ENCODE measurements at places on chromosomes 12 and 14.

GRCh38 chr12:62448436-62448835 lies 18.2 kb upstream of the MON2 start:
- no peak for DNase-seq

- no peak for DNase-seq
Measured at GRCh38 chr12:5661811-5662210, 229.9 kb downstream of the NTF3 start.

- no peak for DNase-seq
Measured at GRCh38 chr12:54442961-54443360, 23.9 kb upstream of the ITGA5 start.

- DNase-seq = no peak
Measured at GRCh38 chr14:55129086-55129427, at the start of gene LGALS3. LGALS3 (plus strand) TSS chr14:55129252; CDS start chr14:55137374, 8,122 bp downstream.

DNA sequence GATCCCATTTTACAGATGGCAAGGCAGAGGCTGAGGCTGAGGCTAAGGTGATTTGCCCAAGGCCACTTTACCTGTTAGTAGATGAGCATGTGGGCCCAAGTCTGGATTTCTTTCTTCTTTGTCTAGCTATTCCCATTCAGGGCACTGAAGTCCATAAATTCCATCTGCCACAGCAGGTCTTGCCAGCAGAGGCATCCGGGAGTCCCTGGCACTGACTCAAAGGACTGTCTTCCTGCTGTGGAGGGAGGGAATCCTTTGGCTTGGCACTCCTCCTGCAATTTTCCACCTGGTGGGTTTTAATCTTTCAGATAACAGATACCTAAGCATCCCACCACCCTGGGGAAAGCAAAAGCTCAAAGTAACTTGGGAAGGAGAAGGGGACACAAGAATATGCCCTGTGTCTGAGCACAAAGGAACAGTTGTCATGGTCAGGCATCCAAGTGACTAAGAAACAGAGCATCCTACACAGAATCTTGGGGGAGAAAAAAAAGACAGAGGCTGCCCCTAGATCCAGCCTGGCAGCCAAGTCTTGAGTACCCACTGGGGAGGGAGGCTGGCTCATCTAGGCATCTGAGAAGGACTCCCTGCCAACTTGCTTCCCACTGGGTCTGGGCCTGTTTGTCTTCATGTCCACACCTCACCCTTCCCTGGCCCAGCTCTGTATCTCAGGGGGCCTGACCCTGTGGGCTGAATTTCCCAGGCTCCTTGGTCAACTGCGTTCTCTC lies 35.6 kb upstream of the CMKLR1 start:
- no peak for DNase-seq

DNA sequence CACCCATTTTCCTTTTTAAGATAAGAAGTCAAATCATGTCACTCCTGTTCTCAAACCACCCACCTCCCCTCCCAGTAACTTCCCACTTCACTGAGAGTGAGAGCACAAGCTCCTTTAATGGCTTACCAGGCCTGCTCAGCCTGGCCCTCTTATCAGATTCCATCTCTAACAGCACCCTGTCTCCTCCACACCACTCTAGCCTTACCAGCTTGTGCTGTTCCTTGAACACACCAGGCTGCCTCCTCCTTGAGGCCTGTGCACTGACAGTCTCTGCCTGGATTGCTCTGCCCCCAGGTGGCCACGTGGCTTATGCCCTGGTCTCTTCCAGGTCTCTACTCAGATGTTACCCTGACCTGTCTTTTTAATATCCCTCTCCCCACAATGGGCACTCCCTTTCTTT lies 40.1 kb upstream of the EVL start:
- no peak for DNase-seq

GRCh38 chr14:105171004-105171673 lies 2.6 kb upstream of the JAG2 start:
- DNase-seq = no peak

DNA sequence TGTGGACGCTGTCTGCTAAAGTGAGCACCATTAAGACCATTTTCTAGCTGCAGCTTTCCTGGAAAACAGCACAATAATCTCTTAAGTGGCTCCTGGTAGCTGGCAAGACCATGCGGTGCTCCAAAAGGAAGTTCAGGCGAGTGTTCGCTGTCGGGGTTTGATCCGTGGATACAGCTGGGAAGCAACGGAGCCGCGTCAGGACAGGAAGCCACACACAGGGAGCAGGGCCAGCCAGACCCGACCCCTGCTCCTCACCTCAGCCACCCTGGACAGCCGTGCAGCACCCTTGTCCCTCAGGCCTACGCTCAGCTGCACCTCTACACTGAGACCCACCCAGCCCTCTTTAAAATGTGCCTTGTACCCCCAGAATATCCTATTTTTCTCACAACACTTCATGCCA lies 19.4 kb downstream of the ZFYVE21 start:
- no peak for DNase-seq

- no peak for DNase-seq
Measured at GRCh38 chr14:101034986-101035385, 131.5 kb upstream of the RTL1 start.

GRCh38 chr12:82529954-82530353 lies 156.8 kb upstream of the TMTC2 start:
- no peak for DNase-seq

DNA sequence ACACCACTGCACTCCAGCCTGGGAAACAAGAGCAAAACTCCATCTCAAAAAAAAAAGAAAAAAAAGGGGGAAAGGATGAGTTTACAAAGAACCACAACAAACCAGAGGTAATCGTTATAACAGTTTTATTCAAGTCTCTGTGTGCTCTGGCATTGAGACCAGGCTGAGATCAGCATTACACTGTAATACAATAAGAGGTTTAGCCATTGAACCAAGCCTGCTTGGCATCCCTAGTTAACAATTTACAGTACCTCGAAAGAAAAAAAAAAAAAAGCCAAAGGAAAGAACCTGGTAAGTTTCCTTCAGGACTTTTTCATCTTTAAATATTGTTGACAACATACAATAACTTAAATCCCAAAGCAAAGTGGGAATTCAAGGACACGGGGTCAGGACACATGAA lies 80.7 kb downstream of the TTC9 start:
- DNase-seq = no peak

DNA sequence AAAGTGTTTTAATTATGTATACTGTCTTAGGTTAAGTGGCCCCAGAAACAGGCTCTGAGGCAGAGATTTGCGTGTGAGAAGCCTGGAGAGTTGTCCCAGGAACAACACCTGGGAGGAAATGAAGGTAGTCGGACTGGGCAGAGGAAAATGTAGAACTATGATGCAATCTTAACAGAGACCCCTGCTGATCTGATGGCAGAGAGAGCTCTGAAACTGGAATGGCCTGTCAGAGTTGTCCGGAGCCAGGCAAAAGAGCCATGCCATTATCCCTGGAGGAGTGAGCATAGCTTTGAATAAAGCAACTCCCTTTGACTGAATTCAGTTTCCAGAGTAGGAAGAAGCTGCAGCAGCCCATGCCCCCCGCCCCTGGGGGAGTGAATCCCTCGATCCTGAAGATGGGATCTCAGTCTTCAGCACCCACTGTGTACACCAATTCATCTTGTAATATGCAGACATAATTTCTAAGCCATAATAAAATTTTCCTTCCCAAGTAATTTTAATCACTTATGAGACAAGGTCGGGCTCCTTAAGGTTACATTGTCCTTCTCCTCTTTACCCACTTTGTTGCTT lies 264.8 kb downstream of the PDZRN4 start:
- DNase-seq = no peak

DNA sequence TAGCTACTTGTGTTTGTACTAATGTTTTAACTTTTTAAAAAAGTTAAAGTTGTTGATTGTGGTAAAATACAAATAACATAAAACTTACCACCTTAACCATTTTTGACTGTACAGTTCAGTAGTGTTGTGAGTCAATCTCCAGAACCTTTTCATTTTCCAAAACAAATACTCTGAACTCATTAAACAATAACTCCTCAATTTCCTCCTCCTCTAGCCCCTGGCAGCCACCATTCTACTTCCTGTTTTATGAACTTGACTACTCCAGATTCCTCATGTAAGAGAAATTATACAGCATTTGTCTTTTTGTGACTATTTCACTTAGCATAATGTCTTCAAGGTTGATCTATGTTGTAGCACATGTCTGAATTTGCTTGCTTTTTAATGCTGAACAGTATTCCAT lies 299.1 kb upstream of the AMIGO2 start:
- DNase-seq = no peak

GRCh38 chr14:35420036-35420811 lies 15.7 kb upstream of the NFKBIA start:
- peak; percentile 74 for DNase-seq

DNA sequence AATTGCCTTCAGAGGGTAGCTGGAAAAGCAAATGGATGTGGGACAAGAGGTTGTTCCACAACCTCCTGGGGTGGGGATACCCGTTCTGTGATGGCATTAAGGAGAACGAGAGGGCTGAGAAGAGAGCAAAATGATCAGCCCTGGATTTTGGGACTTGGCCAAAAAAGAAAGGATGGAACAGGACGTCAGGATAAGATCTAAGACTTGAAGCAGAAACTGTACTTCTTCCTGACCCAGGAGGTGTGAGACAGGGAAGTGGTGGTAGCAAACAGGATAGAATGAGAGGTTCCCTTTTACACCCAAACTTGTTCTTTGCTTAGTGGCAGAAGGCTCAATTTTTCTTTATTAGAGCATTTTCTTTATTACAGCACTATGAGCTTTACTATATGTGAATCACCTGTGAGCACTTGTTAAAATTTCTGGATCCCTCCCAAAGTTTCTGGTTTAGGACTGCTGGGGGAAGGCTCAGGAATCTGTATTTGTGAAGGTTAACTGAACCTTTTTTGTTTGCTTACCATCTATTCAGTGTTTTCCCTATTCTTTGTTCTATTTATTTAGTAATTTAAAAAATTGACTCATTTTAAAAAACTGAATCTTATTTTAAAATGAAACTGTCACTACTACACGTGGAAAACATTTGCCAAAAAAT lies 59.2 kb downstream of the ERC1 start:
- no peak for DNase-seq

DNA sequence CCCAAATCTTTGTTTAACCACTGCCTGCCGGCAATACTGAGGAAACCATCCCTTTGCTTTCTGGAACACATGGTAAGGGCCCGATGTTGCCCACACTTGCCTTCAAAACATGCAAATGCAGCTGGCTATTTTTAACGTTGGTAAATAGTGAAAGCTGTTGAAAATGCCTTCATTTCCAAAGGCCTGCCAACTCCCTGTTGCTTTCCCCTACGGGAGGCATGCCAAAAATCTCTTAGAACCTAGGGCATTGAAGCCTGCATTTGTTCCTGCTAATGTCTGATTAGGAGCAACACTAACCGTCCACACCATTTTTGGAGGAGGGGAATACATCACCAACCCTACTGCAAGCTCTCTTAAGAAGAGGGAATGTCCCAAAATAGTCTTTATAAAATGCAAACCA lies 152.6 kb upstream of the NOS1 start:
- no peak for DNase-seq

GRCh38 chr14:95153866-95154265 lies 3.5 kb downstream of the DICER1 start:
- no peak for DNase-seq

DNA sequence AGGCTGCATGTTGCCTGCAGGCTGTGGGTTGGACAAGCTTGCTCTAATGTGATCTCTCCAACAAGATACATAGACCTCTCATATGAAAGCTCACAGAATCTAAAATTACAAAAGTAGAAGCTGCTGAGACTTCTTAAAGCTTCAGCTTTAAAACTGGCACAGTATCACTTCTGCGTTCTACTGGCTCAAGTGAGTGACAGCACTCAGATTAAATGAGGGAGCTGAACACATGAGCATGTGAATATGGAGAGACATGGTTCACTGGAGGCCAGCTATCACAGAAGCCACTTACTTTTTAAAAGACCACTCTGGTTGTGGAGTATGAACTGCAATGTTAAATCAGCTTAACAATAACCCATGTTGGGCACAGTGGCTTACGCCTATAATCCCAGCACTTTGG lies 29.1 kb upstream of the ANO6 start:
- DNase-seq = no peak

DNA sequence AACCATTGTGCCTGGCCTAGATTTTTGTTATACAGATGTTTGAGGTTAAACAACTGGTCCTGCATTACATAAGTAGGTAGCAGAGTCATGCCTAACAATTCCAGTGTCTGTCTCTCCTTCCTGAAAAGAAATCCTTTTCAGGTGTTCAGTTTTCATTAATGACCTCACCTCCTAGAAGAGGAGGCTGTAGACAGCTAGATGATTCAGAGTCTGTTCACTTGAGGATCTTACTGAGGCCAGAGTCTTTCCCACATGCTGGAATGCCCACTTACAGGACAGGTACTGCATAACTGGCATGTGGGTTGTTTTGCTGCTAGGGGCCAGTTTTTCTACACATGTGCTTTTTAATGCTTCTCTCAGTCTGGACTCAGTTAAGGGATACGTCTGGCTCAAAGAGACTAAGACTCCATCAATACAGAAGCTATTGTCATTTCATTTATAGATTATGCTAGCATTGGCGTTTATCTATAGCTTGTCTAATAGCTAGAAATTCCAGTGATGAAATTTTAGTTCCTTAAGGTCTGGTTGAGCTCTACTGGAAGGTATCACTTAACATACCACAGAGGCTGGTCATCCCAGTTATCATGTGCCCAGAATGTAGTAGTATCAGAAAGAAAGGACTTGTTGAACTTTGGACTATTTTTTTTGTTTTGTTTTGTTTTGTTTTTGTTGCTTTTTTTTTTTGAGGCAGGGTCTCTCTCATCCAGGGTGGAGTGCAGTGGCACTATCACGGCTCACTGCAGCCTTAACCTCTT lies 206.4 kb downstream of the ERC1 start:
- DNase-seq = peak; percentile 53

GRCh38 chr12:39227218-39227617 lies 215.7 kb downstream of the KIF21A start:
- no peak for DNase-seq

DNA sequence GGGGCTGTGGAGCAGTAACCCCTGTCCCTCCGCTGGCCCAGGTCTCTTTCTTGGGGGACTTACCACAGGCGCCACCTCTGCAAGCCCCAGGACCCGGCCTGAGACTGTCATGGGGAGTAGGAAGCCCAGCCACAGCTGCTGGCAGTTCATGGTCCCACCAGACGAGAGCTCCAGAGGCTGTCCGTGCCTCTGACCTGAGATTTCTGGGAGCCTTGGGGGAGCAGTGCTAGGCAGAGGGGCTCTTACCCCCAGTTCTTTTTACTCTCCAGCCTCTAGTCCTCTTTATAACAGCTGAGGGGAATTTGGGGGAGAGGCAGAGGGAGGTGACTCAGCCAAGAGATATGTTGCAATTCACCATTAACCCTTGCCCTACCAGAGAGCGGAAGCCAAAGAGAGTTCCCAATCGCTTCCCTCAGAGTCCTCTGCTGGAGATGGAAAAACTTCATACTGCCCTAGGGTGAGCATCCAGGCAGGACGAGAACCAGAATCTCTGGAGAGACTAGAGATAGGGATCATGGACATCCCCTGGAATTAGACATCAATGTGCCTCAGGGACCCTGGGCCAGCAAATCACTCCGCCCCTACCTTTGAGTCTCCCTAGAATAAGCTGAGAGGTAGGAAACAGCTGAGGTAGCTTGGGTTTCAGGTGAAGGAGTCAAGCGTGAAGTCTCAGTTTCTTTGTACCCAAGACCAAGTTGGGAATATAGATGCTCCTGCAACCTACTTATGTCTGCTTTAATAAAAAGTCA lies at the start of gene MMP19:
Gene MMP19 (minus strand): TSS at position 256 of the 749 bp plus-strand sequence. CDS start 106 bp downstream, at position 150.
- DNase-seq = peak; percentile 53

- DNase-seq = peak; percentile 5
Measured at GRCh38 chr14:22221508-22221907, 367.5 kb downstream of the DAD1 start.

GRCh38 chr12:114407842-114408411 lies 2.0 kb upstream of the TBX5 start:
- no peak for DNase-seq

- DNase-seq = no peak
Measured at GRCh38 chr12:103600967-103601728, 14.1 kb downstream of the STAB2 start.

- no peak for DNase-seq
Measured at GRCh38 chr12:71764587-71765321, 10.1 kb downstream of the RAB21 start.

Data from HS-5 (cell line).